GM10248 (cell line): ENCODE measurements at places on chromosomes 5 and 9.

DNA sequence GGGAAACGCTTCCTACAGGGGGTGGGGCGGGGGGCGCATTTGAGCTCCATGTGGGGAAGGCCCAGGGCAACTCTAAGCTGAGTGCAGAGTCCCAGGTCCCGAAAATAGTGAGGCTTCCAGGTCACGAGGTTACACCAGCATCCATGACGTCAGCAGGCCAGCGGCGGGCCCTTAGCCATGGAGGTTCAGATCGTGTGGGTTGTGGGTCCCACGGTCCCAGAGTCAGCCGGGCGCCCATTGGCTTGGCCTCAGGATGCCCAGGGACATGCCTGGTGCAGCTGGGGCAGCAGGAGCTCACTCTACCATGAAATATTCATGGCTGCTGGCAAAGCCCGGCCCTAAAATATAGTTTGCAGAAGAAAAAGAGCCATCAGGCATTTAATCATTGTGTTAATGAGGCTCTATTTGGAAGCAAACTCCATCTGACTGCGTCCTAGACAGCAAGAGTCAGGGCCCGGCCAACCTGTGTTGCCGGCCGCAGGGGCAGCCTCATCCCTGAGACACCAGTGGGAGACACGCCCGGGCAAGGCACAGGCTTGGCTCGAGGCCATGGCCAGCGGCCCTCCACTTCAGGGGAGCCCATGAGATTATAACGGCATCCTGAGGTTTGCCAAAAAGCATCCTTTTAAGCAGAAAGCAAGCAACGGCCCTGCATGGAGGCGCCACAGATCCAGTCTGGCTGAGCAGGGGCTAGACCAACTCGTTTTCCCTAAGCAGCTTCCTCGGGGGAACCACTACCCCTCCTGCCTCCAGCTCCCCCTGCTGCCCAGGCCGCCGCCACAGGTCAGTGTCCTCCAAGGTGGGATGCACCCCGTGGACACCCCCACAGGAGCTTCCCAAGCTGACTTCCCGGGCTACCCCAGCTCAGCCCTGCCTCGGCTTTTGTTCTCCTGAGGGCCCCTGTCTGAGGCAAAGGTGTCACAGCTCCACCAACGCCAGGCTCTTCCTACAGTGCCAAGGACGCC lies 108.9 kb upstream of the PPP1R26 start:
- no peak for DNase-seq

- DNase-seq, result no peak
Measured at GRCh38 chr5:144436007-144436406, 265.3 kb downstream of the KCTD16 start.

DNA sequence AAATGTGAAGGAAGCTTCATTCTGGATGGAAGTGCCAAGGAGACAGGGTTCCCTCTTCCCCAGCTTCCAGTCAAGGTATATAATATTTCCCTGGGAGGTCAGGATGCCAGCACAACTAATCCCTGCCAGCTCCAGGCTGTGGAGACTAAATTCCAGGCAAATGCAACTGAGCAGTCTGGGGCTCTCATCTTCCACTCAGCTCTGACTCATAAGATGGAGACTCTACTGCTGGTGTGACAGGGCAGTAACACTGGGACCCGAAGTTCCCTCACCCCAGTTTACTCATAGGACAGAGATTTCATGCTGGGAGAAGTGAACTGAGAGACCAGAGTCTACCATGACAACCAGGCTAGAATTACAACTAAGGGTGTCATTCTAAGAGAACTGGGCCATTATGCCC lies 235.4 kb downstream of the FSTL4 start:
- DNase-seq, result no peak

DNA sequence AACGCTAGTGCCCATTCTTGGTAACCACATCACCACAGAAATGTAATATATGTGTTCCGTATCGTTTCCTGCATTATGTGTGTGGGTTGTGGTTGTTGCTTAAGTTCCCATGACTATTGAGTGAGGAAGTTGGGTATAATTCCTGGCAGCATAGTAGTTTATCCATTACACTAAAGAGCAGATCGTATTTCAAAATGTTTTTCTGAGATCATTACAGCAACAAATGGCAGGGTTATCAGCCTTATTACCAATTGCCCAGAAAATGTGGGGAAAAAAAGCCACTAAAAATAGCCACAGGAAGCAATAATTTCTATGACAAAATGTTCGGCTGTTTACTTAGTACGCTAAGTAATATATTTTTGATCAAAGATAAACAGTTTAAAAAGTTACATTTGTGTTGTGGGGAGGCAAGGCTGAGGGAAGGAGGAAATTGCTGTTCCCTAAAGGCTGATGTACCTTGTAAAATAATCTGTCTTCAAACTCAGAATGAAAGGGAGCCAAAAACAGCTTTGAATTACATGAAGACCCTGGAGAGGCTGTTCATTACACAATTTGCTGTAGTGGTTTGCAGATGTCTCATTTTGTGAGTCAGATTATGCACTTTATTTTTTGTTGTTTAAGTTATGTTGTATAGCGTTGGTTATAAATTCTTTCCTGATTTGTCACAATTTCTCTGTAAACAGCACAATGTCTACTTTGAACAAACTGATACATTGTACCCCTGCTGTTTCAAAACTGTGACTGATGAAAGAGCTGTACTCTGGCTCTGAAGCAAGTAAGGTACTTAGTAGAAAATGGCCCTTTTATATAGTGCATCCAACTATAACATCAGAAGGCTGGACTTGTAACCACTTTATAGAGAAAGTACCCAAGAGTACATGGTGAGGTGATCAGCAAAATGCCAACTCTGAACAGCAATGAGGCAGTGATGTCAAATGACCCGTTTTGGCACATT lies 1028.5 kb downstream of the NR2F1-AS1 start:
- no peak for DNase-seq

DNA sequence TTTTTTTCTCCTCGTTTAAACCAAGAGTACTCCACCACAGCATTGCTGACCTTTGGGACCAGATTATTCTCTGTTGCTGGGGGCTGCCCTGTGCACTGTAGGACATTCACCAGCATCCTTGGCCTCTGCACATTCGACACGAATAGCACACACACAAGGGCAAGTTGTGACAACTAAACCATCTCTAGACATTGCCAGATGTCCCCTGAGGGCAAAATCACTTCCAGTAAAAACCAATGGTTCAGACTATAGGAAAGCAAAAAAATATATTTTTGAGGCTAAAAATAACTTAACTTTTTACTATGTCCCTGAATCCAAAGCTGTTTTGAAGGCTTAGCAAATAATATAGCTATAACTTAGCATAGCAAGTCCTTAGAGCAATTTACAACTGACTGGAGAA lies 65.9 kb downstream of the SEMA5A start:
- DNase-seq, result no peak

- no peak for DNase-seq
Measured at GRCh38 chr5:19261879-19262278, 726.1 kb downstream of the CDH18 start.
